ENCODE measurements at places on chromosomes 3 and 15.

- no peak overlapping the region for H3K27ac ChIP-seq
- DNase-seq: no peak
- no peaks in the 10 kb centered on the region for H3K4me1 ChIP-seq
- no peaks in the 10 kb centered on the region for H3K27me3 ChIP-seq
These were observed 323.8 kb downstream of the GBE1 start for GRCh38 chr3:81437683-81438082.

DNA sequence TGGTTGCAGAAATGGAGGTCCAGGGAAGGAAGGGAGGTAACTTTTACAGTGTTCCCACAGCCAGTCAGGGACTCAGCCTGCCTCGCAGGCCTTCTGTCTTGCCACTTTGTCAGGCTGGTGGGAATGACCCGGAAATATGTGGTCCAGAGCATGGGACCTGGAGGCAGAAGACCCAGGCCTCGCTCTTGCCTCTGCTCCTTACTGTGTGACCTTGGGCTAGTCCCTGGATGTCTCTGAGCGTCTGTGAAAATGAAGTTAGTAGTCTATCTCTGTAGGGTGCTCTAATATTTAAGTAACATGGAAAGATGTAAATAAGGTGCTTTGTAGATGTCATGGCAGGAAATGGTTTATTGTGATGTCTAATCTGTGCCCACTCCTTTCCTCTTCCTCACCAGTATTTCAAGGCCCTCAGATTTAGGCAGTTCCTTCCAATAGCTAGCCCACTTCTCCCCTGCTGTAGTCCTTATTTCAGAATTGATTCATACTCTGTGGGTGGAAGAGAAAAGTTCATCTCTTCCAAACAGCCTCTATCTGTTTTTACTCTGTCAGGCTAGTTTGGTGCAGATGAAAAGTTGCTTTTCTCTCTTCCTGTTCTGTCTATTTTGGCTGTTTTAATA, 9.1 kb downstream of the CORO2B start:
- H3K36me3 ChIP-seq: no peaks in the 10 kb centered on the region
- peaks cover 21% of the 10 kb centered on the region for H3K27me3 ChIP-seq
- no peak overlapping the region for H3K4me3 ChIP-seq
- H3K27ac ChIP-seq: no peak overlapping the region
- DNase-seq: no peak
- peaks cover 8% of the 10 kb centered on the region for H3K4me1 ChIP-seq

GRCh38 chr3:195227871-195228270, 43.1 kb downstream of the XXYLT1 start:
- H3K36me3 ChIP-seq: no peaks in the 10 kb centered on the region
- H3K4me3 ChIP-seq: no peak overlapping the region
- H3K4me1 ChIP-seq: peaks cover 8% of the 10 kb centered on the region
- no peaks in the 10 kb centered on the region for H3K27me3 ChIP-seq

DNA sequence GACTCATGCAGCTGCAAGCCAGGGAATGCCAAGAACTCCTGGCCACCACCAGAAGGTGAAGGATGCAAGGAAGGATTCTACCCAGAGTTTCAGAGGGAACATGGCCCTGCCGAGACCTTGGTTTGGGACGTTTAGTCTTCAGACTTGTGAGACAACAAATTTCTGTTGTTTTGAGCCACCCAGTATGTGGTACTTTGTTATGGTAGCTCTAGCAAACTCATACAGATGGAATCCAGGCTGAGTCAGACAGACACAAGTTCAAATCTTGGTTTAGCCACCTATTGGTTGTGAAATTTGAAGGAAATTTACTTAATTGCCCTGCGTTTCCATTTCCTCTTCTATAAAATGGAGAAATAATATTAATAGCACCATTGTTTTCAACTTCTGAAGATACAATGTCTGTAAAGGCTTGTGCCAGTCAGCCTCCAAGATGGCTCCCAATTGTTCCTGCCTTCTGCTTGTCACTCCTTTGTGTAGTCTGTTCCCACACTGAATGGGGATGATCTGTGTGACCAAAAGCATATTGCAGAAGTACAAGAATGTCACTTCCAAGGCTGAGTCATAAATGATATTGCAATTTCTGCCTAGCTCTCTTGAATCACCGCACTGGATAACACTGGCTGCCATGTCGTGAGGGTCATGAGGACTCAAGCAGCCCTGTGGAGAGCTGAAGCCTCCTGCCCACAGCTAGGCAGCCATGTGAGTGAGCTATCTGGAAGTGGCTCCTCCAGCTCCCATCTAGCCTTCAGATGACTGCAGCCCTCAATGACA, 223.5 kb upstream of the PROK2 start:
- peaks cover 58% of the 10 kb centered on the region for H3K27me3 ChIP-seq
- H3K4me1 ChIP-seq: peaks cover 2% of the 10 kb centered on the region
- H3K36me3 ChIP-seq: no peaks in the 10 kb centered on the region
- no peak overlapping the region for H3K4me3 ChIP-seq
- H3K27ac ChIP-seq: no peak overlapping the region

- DNase-seq: no peak
- no peaks in the 10 kb centered on the region for H3K36me3 ChIP-seq
- peaks cover 5% of the 10 kb centered on the region for H3K4me1 ChIP-seq
- H3K4me3 ChIP-seq: no peak overlapping the region
- peaks cover 9% of the 10 kb centered on the region for H3K27me3 ChIP-seq
These were observed 79.3 kb downstream of the AQP9 start for GRCh38 chr15:58217460-58217859.

DNA sequence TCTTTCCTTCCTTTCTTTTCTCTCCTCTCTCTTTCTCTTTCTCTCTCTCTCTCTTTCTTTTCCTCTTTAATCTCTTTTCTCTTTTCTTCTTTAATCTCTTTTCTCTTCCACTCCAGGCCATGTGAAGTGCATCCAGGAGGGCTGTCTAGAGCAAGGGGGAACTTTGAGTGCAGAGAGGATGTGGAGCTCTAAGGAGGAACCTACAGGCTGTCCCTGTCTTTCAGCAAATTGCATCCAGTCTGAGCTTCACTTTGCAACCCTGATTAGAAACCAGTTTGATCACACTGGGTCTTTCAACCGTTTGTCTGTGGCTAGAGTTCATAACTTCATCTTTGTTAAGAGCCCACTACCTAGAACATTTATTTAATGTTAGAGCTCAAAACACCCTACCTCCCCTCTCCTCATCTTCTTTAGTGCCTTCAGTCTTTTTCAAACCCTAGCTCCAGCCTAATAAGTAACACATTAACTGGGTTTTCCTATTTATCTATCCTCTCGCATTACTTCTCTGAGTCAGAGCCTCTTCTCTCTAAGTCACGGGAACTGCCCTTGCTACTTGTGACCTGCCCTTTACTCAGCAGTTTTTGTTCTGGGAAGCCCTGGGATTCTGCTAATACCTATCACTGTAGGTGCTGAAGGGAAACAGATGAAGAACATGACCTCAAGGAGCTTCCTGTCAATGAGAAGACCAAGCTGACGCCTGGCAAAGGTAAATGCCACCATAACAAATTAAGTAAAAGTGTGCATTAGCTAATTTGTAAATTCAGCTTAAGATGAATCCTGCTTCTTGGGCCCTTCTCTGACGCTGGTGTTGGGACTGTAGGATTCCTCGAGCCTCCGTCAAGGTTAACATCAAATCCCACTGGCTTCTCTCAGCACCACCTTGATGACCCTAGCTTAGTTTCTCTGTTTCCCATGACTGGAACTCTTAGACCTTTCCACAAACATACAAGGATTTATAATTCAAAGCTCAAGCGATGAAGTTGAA, at the start of gene GCNT3:
Gene GCNT3 (plus strand): TSS at position 508 of the 985 bp plus-strand sequence. CDS start 6,456 bp downstream, outside the sequence.
- DNase-seq: no peak
- no peak within 1 kb of the TSS for H3K4me3 ChIP-seq
- H3K27me3 ChIP-seq: peaks cover 48% of the 10 kb centered on the region
- peaks cover 2% of the 10 kb centered on the region for H3K36me3 ChIP-seq

- H3K4me1 ChIP-seq: peaks cover 12% of the 10 kb centered on the region
- peaks cover 12% of the 10 kb centered on the region for H3K27me3 ChIP-seq
- peaks cover 4% of the 10 kb centered on the region for H3K36me3 ChIP-seq
- H3K4me3 ChIP-seq: no peak overlapping the region
- DNase-seq: no peak
These were observed 13.5 kb downstream of the SPTBN5 start for GRCh38 chr15:41880156-41880877.

- H3K4me3 ChIP-seq: no peak overlapping the region
- DNase-seq: no peak
- no peaks in the 10 kb centered on the region for H3K36me3 ChIP-seq
- H3K27ac ChIP-seq: no peak overlapping the region
These were observed 17.9 kb downstream of the FAM174B start for GRCh38 chr15:92637626-92638025.

DNA sequence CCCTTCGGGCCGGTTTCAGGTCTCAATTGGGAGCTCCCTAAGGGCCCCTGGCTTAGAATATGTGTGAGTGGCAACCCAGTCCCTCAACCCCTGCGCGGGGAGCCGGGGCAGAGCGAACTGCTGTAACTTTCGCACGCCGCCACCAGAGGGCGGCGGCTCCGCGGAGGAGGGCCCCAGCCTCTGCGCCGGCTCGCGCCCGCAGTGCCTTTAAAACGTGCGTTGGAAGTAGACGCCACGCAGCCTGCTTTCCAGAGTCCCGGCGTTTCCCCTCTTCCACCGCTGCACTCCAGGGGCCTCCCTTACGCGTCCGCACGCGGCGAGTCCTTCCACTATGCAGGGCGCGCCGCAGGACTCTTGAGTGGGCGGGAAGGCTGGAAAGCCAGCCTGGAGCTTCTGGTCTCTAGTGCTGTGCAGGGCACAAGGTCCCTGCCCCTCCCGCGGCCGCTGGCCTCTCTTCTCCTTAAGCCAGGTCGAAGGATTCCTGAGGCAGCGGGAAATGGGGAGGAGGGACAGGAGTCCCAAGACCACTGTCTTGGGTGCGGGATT, 23.7 kb upstream of the RNU6-1 start:
- H3K36me3 ChIP-seq: no peaks in the 10 kb centered on the region
- peak overlapping the region; percentile 28 for H3K4me3 ChIP-seq
- H3K27ac ChIP-seq: peak overlapping the region; percentile 70
- peak; percentile 49 for DNase-seq

- peak overlapping the region; percentile 75 for H3K4me3 ChIP-seq
- peak overlapping the region; percentile 76 for H3K27ac ChIP-seq
- DNase-seq: no peak
- H3K36me3 ChIP-seq: no peaks in the 10 kb centered on the region
These were observed 84.5 kb downstream of the CHSY1 start for GRCh38 chr15:101167411-101167752.

GRCh38 chr3:194184265-194184751, 48.4 kb downstream of the HES1 start:
- H3K4me3 ChIP-seq: no peak overlapping the region
- peak overlapping the region; percentile 29 for H3K27ac ChIP-seq
- peaks cover 2% of the 10 kb centered on the region for H3K36me3 ChIP-seq

Measured in T-helper 17 cell (primary cell).